ENCODE measurements at places on chromosomes 2 and 18.

- no peak for DNase-seq
Observed at GRCh38 chr2:112010751-112011150, 44.3 kb upstream of the TMEM87B start.

DNA sequence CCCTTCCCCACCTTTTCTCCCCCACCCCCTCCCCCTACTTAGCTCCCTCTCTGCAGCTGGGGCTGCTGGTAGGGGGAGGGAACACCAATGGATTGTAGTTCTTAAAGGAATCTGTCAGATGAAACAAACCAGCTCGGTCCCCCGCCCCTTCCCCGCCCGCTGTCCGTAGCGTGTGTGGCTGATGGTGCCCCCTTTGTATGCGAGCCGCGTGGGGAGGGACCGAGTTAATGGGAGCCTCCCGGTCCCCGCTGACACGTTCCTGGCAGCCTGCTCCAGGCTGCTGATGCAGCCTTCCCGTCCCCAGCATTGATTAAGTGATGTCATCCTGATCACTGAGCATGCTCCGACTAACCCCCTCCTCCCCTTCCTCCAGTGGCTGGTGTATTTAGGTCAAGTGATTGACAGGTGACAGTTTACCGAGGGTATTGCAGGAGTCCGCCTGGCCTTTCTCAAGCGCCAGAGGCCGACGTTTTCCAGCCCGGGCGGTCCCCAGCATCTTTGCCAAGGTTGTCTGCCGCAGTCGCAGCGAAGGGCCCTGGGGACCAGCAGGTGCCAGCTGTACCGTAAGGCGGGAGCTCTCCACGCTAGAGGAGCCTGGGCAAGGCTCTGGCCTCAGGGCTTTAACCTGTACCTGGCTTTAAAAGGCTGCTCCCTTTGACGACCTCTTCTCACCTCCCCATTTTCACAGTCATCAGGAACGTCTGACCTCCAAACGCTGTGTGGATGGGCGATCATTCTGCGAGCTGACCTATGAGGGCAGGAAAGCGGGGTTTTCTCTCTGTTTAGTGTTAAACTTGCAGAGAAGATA is 1.8 kb downstream of the KIF5C start:
- DNase-seq = peak; percentile 54

- no peak for DNase-seq
Observed at GRCh38 chr2:240230291-240230931, 90.0 kb upstream of the OTOS start.

DNA sequence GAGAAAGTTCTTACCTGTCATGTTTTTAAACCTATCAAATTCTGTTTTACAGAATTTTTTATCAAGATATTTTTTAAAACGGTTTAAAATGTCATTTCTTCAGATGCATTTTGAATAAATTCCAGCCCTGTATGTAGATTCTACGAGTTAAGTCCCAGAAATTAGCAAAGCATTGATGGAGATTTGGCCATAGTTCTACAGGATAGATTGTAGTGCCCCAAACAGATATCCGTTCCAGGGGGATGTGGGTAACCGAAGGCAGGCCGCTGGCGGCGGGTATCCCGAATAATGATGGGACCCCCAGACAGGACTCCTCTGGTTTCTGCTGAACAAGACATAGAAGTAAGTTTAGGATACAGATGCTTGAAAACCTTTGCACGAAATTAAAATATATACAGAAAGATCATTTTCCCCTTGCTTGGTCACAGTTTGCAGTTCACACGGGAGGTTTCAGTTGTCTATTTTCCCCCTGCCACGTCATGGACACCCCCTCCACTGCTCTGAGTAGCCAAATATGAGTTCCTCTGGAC is 755 bp downstream of the NOL4 start:
- DNase-seq = no peak

GRCh38 chr18:56575819-56576663 is 62.4 kb downstream of the TXNL1 start:
- DNase-seq = no peak
